ENCODE measurements at places on chromosomes 4 and X.

GRCh38 chr4:15024386-15024785 is 22.1 kb downstream of the CPEB2 start:
- no peak for DNase-seq

GRCh38 chr4:46886711-46887110 is 22.3 kb downstream of the COX7B2 start:
- no peak for DNase-seq

GRCh38 chrX:130788786-130789581 is 114.0 kb downstream of the ENOX2 start:
- no peak for DNase-seq

DNA sequence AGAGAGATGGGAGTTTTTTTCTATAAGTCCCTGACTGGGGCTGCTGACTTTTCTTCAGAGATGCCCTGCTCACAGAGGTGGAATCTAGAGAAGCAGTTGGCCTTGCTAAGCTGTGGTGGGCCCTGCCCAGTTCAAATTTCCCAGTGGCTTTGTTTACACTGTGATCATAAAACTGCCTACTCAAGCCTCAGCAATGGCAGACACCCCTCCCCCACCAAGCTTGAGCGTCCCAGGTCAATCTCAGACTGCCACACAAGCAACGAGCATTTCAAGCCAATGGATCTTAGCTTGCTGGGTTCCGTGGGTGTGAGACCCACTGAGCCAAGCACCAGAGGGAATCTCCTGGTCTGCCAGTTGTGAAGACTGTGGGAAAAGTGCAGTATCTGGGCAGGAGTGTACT is 199.8 kb upstream of the WDFY3 start:
- DNase-seq = no peak

DNA sequence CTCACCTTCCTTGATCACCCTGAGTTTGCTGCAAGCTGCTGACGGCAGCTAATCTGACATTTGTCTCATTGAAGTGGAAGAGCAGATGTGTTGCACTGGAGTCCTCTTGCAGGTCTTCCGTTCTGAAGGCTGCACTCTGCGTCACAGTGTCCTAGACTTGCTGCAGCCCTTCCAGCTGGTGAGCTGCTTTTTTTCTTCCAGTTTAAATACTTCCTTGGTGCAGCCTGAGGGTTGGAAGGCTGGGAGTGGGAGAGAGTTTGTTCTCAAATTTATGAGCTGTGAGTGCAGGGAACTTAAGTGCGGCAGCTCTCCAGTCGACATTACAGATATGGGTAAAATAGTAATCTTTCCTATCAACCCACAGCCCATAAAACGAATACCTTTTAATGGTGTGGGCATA is 303.6 kb upstream of the FAT1 start:
- DNase-seq = no peak

DNA sequence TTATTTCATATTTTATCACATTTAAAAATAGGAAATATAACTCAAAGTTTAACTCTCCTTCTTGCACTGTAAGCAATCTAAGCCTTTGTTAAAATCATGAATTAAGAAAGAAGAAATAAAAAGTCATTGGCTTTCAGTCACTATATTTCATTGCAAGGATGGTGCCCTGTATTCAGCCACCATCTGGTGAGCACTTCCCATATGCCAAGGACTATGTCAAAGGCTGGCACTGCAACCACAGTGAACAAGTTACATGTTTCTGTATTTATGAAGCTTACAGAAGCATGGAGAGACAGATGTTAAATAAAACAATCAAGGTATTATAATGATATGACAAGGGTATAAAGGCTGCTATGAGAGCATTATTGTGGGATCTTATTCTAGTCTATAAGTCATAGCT is 68.6 kb downstream of the PRKG2 start:
- DNase-seq = no peak

- DNase-seq = peak; percentile 13
These were observed 102.7 kb upstream of the RBPJ start for GRCh38 chr4:26217961-26218676.

GRCh38 chr4:77007358-77008230 is 58.0 kb downstream of the SEPTIN11 start:
- DNase-seq = peak; percentile 87

GRCh38 chr4:108433832-108434231 is 186.5 kb upstream of the RPL34 start:
- DNase-seq = peak; percentile 76

- no peak for DNase-seq
These were observed 99.3 kb upstream of the GRIA3 start for GRCh38 chrX:123084797-123085196.

DNA sequence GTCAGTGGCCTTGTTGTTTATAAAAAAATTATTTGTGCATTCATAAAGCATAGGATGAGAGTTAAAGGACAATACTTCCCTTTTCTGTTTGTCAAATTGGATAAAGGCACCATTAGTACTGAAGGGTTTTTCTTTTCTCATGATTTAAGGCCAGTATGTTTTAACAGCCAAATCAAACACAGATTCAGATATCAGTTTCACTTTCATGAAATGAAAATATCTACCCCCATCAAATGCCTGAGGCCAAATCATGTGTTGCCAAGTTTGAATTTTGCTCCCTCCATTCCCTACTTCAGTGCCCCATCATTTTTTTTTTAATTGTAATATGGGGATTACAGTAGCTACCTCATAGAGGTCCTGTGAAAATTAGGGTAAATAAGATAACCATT is 745.9 kb downstream of the RPA4 start:
- DNase-seq = no peak

DNA sequence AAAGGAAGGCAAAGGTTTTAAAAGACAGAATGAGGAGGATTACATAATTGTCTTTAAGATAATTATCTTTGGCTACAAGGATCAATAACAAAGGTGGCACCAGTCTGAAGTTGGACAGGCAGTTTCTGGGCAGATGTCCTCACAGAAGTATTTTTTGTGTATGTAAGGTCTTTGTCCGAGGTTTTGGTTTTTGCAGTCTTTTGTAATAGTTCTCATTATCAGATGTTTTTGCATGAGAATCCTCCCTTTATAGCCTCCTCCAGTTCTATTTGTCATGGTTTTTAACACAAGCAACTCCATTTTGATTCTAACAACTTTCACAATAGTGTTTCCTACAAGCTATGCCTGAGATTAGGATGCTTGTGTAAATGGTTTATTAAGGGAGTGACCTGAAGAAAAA is 286.2 kb downstream of the IL1RAPL2 start:
- no peak for DNase-seq

GRCh38 chr4:10438924-10439323 is 18.3 kb downstream of the ZNF518B start:
- no peak for DNase-seq

- no peak for DNase-seq
These were observed 49.3 kb upstream of the PHF8 start for GRCh38 chrX:54093571-54093970.

- DNase-seq = no peak
These were observed 27.5 kb downstream of the OR13H1 start for GRCh38 chrX:131571348-131571747.

DNA sequence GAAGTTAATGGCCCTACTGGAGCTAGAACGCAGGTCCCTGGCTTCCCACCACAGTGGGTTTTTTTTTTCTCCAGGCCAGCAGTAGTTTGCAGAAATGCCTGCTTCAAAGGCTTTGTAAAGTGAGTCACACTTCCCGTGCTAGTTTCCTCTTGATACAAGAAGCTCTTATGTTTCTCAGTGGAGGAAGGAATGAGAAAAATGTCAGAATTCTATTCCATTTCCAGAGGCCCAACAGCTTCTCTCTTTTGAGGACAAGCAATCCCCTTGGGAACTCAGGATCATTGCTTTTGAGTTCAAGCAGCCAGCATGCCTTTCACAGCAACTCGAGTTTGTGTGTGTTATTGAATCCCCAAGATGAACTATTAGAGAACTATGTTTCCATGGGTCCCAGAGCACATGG is 134.3 kb downstream of the GUCY2F start:
- no peak for DNase-seq

- DNase-seq = no peak
These were observed 90.9 kb downstream of the COMMD8 start for GRCh38 chr4:47372561-47372960.

- no peak for DNase-seq
These were observed 893 bp upstream of the METAP1 start for GRCh38 chr4:98994474-98995182.

DNA sequence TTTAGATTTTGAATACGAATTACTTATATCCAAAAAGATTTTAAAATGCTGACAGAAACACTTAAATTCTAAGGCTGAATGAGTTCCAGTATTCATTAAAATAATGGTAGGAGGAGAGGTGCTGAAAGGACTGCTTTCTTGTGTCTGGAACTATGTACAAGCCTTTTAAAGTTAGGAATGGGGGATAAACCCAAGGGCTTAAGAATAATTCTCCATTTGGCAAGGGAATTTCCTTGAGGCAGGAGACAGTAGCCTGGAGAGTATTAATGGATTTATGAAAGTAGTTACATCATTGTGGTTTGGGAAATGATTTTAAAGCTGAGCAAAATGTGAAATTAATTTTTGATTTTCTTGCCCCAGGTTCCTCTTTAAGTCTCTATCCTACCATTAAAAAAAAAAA is 266.5 kb upstream of the KCNIP4 start:
- DNase-seq = no peak

DNA sequence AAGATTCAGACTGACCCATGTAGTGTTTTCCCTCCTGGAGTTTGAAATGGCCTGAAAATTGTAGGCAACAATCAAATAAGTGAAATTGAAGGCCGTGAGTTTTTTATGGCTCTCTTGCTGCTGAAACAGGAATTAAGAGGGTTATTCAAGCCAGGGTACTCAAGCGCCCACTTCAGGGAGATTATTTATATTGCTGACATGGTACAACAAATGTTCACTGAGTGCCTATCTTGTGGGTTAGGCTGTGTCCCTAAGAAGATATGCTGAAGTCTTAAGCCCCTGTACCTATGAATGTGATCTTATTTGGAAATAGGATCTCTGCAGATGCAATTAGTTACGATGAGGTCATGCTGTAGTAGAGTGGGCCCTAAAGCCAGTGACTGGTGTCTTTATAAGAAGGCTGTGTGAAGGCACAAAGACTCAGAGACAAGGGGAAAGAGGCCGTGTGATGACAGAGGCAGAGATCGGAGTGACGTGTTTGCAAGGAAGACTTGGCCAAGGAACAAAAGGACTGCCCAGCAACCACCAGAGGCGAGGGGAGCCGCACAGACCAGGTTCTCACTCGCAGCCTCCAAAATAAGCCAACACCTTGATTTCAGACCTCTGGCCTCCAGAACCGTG is 72.9 kb downstream of the MED28 start:
- DNase-seq = no peak

- no peak for DNase-seq
These were observed 14.7 kb upstream of the EPGN start for GRCh38 chr4:74293558-74293957.

GRCh38 chr4:53674903-53675302 is 83.6 kb upstream of the LNX1 start:
- no peak for DNase-seq
